Stimulated activated CD4-positive, alpha-beta T cell treated with anti-CD3 and anti-CD28 coated beads, Interleukin-4, amount 100 ng/mL, for 24 hours (primary cell): ENCODE measurements at places on chromosomes 13 and 19.
A peak's percentile ranks its signal among the peaks of the same experiment; 100 is the strongest.

DNA sequence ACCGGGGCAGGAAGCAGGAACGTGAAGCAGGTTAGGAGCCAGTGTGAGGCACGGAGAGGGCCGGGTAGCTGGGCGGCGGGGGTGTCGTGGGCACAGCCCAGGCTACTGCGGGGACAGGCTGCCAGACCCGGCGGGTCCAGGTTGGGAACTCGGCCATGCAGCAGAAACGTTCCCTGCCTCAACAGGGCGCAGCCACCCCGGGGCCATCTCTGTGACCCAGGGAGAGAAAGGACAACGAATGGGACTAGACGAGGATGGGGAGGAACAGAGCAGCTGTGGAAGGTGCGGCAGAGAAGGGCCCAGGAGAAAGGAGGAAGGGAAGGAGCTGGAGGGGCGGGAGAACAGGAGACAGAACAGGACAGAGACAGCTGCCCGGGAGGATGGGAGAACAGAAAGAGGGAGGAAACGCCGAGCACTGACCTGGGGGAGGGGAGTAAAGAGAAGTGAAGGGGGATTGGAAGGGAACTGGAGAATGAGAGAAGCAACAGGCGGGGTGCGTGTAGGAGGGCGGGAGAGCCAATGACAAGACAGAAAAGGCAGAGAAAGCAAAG is 12.9 kb upstream of the GARIN5A start:
- no peak for DNase-seq

GRCh38 chr13:53201454-53202225 is 173.0 kb downstream of the OLFM4 start:
- no peak for DNase-seq

DNA sequence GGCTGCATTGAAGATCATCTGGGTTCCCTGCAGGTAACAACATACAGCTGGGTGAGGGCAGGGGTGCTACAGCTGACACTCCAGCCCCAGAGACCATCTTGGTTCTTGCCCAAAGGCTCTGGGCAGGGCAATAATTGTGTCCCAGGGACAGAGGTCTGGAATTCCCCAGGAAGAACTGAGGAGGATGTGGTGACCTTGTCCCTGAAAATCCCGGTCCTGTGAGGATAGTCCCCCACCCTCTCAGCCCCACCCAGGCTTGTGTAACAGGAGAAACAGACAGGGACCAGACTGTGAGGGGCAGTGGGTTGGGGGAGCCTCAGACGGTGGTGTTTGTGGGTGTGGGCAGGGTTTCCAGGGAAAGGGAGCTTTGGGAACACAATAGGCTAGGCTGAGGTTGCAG is 63.5 kb downstream of the COLGALT1 start:
- no peak for DNase-seq

DNA sequence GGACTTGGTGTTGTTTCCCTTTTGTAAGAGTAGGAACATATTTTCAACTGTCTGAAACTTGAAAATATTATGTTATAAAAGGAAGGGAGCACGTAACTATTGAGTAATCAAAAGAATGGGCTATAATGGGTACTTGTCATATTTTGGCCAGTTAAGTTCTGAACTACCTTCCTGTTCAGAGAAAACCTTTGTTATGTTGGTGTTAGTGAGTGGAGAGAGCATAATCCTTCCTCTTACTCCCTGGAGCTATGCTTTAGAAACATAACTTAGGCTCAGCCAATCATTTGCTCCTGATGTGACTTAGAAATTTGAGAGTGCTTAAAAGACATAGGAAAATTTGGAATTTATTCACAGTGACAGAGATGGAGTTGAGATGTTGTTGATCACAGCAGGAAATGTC is 482.5 kb upstream of the SPRY2 start:
- no peak for DNase-seq

DNA sequence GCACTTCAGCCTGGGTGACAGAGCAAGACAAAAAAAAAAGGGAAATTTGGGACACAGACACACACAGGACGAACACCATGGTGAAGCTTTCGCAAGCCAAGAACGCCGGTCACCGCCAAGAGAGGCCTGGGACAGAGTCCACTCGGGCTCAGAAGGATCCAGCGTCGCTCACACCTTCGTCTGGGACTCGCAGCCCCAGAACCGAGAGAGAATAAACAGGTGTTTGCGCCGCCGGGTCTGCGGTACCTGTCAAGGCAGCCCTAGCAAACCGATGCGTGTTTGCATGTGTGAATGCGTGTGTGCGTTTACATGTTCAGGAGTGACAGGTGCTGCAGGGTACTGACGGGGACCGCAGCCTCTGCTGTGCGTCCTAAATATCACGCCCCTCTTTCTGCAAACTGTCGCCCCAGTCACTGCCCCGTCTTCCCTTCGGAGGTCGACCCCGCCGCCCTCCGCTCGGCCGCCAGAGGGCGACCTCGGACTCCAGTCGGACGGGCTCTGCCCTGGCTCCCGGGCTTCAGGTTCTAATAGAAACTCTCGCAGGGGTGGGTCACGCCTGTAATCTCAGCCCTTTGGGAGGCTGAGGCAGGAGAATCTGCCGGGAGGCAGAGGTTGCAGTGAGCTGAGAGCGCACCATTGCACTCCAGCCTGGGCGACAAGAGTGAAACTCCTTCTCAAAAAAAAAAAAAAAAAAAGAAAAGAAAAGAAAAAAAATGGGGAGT is 11.8 kb upstream of the CSNK1G2 start:
- peak; percentile 78 for DNase-seq

- DNase-seq = no peak
These were observed 9.2 kb downstream of the LMTK3 start for GRCh38 chr19:48502350-48503018.

GRCh38 chr13:98651744-98652143 is 74.8 kb upstream of the STK24 start:
- DNase-seq = no peak

DNA sequence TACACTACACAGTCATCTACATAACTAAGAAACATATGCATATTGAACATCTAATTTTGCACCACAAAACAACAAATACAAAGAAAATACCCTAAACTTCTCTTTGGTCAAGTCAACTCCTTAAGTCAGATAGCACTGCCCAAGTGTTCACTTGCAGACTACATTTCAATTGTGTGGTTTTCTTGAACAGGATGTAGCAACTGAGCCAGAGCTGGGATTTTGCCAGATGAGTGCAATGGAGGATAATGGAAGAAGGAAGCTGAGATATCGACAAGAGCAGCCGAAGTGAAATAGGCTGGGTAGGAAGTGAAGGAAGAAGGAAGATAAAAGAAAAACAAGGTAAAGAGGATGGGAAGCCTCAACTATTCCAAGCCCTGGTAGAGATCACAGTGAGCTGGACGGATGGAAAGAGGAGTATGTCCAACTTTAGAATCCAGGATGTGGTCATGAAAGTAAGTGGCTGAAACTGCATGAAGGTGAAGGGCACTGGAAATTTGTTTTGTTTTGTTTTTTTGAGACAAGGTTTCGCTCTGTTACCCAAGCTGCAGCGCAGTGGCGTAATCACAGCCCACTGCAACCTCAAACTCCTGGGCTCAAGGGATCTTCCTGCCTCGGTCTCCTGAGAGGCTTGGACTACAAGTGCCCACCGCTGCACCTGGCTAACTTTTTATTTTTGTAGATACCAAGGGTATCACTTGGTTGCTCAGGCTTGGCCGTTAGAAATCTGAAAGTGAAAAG is 15.0 kb downstream of the NUFIP1 start:
- DNase-seq = no peak

GRCh38 chr13:45861322-45861721 is 9.8 kb upstream of the SIAH3 start:
- DNase-seq = no peak

DNA sequence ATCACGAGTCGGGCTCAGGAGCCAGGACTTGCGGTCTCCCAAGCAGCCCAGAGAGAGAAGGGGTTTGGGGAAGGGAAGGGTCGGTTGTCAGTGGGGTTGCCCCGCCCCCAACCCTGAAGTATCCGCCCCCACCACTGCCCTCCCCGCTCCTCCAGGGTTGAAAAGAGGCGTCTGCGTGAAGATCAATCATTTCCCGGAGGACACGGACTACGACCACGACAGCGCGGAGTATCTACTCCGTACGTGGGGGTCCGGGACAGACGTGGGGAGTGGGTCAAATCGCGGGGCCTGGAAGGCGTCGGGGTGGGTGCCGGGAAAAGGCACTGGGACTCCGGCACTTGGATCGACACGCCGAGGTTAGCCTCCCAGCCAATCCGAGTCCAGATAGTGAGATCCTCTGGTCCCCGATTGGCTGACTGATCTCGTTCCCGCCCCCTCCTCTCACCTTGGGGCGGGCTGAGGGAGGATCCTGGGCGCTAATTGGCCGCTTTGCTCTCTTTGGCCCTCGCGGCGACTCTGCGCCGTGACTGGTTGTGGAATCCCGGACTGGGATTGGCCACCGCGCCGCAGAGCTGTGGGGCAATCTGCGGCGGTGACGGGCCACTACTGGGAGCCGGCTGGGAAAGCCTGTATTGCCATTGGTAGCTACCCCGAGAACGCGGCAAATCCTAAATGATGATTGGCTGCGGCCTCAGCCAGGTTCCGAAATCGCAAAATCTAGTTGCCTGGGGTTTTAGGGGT is 13.3 kb upstream of the CACNG6 start:
- peak; percentile 18 for DNase-seq

- DNase-seq = no peak
These were observed 5.5 kb downstream of the PIK3R2 start for GRCh38 chr19:18158467-18158866.

DNA sequence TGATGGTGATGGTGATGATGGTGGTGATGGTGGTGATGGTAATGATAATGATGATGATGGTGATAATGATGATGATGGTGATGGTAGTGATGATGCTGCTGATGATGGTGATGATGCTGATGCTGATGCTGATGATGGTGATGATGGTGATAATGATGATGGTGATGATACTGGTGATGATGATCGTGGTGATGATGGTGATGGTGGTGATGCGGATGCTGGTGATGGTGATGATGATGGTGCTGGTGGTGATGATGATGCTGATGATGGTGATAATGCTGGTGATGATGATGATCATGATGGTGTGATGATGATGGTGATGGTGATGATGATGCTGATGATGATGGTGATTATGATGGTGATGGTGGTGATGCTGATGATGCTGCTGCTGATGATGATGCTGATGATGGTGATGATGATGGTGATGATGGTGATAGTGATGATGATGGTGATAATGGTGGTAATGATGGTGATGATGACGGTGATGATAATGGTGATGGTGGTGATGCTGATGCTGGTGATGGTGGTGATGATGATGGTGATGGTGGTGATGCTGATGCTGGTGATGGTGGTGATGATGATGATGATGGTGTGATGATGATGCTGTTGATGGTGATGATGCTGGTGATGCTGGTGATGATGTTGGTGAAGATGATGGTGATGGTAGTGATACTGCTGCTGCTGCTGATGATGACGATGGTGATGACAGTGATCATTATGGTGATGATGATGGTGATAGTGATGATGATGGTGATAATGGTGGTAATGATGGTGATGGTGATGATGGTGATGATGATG is 62.8 kb downstream of the ZNF536 start:
- no peak for DNase-seq

GRCh38 chr19:7348587-7349230 is at the start of gene ARHGEF18:
Gene ARHGEF18, plus strand, starts transcription at chr19:7348937. Its CDS starts 13,954 bp downstream, at chr19:7362891.
- peak; percentile 53 for DNase-seq

DNA sequence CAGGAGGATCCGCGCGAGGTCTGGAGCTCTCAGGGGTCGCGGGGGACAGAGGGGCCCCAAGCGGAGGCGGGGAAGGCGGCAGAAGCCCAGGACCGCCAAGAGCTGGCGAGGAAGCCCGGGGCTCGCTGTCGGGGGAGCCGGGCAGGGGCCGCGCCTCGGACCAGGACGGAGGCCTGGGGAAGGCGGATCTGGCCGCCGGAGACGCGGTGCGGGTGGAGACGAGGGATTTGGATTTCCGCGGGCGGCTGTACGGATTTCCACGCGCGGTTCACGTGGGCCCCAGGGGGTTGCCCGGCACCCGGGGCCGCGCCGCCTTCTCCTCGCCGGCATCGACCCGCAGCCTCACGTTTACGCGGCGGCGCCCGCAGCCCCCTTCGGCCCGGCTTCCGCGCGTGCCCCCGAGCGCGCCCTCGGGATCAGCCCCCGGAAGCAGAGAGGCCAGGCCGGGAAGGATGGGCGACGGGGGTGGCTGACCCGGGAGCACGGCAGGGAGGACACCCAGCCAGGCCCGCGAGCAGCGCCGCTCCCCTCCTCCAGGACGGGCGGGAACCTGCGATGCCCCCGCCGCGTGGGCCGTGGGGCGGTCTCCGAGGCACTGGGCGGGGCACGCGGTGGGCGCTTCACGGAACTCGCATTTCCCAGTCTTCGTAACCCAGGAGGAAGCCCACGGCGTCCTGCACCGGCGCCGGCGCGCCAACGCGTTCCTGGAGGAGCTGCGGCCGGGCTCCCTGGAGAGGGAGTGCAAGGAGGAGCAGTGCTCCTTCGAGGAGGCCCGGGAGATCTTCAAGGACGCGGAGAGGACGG is 4.7 kb downstream of the F7 start:
- peak; percentile 20 for DNase-seq

GRCh38 chr13:32212421-32212820 is 102.7 kb downstream of the ZAR1L start:
- DNase-seq = no peak

- DNase-seq = no peak
These were observed 25.6 kb upstream of the ZNF681 start for GRCh38 chr19:23784274-23784673.

GRCh38 chr13:29532116-29532515 is 63.4 kb downstream of the SLC7A1 start:
- DNase-seq = no peak

DNA sequence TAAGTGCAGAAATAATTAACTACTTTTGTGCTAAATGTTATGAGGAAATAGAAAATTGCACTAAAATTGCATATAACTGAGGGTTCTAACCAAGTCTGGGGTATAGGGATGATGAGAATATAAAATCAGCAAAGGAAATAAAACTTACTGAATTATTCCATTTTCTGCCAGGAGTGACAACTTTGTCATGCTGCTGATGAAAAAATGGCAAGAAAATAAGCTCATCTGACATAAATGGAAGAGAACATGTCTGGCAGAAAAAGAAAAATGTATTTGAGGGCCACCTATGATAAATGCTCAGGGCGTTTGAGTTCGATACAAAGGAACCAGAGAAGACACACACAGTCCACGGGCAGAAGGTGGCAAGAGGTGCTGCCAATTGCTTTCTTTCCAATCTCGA is 78.2 kb downstream of the LHFPL6 start:
- no peak for DNase-seq

- peak; percentile 46 for DNase-seq
These were observed 2.7 kb downstream of the JUND start for GRCh38 chr19:18278521-18279265.

GRCh38 chr13:91346062-91346461 is 1.4 kb upstream of the MIR17HG start:
- peak; percentile 51 for DNase-seq

DNA sequence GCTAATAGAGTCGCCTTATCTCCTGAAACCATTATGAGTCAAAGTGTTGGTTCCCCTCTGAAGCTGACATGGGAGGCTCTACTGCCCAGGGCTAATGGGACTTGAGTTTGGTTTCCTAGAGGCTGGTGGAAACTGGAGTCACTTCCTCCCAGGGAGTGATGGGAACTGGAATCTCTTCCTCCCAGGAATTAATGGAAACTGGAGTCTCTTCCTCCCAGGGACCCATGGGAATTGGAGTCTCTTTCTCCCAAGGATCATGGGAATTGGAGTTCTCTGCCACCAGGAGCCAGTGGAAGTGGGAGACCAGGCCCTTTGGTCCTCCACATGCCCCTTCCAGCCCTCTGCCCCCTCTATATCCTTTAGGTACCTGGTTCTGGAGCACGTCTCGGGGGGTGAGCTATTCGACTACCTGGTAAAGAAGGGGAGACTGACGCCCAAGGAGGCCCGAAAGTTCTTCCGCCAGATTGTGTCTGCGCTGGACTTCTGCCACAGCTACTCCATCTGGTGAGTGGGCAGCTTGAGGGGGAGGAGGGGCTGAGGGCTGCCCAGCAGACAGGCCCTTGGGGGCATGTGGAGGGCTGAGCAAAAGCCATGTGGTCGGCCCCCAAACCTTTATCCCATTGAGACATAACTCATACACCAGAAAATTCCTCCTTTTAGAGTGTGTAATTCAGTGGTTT is 5.5 kb downstream of the BRSK1 start:
- no peak for DNase-seq
